H7 (cell line): ENCODE measurements at places on chromosomes 2 and 18. TPM values are rescaled to one million over a fixed set of nuclear protein-coding genes. Genes with fewer than 3 reads are reported as not detected.

DNA sequence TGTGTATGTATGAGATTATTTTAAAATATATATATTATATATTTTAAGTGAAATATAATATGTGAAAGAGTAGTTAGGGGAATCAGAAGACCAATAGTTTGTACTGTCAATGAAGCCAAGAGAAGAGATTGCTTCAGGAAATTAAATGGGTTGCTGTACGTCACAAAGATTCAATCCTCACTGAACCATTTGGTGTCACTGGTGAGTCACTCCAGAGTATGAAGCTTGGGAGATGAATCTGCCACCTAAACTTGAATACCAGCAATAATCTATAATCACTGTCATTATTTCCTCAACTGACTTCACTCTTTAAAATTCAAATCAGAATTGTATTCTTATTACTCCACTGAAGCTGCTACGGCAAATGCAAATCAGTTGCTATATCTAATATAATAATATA lies 41.9 kb upstream of the SCN9A start:
- DNase-seq = no peak

DNA sequence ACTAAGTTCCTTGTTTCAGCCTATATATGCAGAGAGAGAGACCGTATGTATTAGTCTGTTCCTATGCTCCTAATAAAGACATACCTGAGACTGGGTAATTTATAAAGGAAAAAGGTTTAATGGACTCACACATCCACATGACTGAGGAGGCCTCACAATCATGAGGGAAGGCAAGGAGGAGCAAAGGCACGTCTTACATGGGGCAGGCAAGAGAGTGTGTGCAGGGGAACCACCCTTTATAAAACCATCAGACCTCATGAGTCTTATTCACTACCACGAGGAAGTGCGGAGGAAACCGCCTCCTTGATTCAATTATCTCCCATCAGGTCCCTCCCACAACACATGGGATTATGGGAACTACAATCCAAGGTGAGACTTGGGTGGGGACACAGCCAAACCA lies 73.8 kb downstream of the TMEM18 start:
- DNase-seq = no peak

GRCh38 chr2:136253288-136254004 lies 135.5 kb upstream of the CXCR4 start:
- no peak for DNase-seq

C2orf78 gene
- total RNA-seq = 0.15 TPM in 1 of 2 replicates, not detected in the other

GRCh38 chr18:24831081-24831480 lies 370.6 kb downstream of the HRH4 start:
- DNase-seq = no peak
